ENCODE measurements at places on chromosomes 1 and 21. TPM values are rescaled to one million over a fixed set of nuclear protein-coding genes. Genes with fewer than 3 reads are reported as not detected.
A peak's percentile ranks its signal among the peaks of the same experiment; 100 is the strongest.

The RNU1-3 gene
- total RNA-seq: 538 TPM

DNA sequence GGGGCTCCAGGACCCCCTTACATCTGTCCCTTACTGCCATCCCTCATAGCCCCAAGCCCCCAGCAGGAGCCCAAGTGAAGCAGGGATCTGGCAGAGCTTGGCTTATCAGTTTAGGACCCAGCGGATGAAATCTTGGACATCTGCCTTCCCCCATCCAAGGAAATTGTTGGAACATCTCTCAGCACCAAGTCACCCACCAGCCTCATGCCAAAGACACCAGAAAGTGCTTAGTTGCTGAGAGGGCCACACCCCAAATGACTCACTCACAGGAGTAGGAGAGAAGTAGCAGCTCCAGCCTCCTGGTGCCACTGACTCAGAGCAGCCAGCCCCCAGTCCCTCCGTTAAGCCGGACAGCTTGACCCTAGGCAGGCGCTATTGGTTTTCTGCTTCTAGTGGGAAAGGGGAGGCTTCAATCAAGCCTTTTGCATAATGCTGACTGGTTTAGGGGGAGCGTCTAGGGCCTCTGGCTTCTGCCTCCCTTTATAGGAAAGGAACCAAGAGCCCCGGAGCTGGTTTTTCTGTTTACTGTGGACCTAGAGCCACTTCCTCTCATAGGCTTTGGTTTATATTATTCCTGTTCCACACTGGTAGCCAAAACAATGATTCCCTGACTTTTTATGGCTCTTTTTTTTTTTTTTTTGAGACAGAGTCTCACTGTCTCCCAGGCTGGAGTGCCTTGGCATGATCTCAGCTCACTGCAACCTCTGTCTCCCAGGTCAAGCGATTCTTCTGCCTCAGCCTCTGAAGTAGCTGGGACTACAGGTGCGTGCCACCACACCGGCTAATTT, 114.2 kb upstream of the IPO9 start:
- no peak for DNase-seq
- H3K27me3 ChIP-seq: no peaks in the 10 kb centered on the region
- H3K36me3 ChIP-seq: no peaks in the 10 kb centered on the region
- H3K4me3 ChIP-seq: no peak overlapping the region
- no peaks in the 10 kb centered on the region for H3K4me1 ChIP-seq
- peak overlapping the region; percentile 44 for H3K27ac ChIP-seq

- H3K27me3 ChIP-seq: no peaks in the 10 kb centered on the region
- no peak overlapping the region for H3K4me3 ChIP-seq
- no peaks in the 10 kb centered on the region for H3K4me1 ChIP-seq
- no peak overlapping the region for H3K27ac ChIP-seq
- DNase-seq: no peak
- H3K36me3 ChIP-seq: no peaks in the 10 kb centered on the region
Measured at GRCh38 chr1:232380131-232380530, 249.8 kb downstream of the SIPA1L2 start.

- peak; percentile 84 for DNase-seq
- H3K4me3 ChIP-seq: no peak overlapping the region
- H3K27me3 ChIP-seq: no peaks in the 10 kb centered on the region
Measured at GRCh38 chr1:111222308-111223125, 5.0 kb upstream of the CHI3L2 start.

- peak overlapping the region; percentile 31 for H3K4me3 ChIP-seq
- H3K4me1 ChIP-seq: no peaks in the 10 kb centered on the region
- no peaks in the 10 kb centered on the region for H3K36me3 ChIP-seq
Measured at GRCh38 chr1:31715087-31715872, 11.5 kb upstream of the COL16A1 start.

- no peaks in the 10 kb centered on the region for H3K36me3 ChIP-seq
- H3K27me3 ChIP-seq: no peaks in the 10 kb centered on the region
- H3K4me3 ChIP-seq: no peak overlapping the region
- H3K4me1 ChIP-seq: no peaks in the 10 kb centered on the region
- DNase-seq: no peak
- no peak overlapping the region for H3K27ac ChIP-seq
Measured at GRCh38 chr1:15077384-15077783, 76.2 kb upstream of the TMEM51 start.

DNA sequence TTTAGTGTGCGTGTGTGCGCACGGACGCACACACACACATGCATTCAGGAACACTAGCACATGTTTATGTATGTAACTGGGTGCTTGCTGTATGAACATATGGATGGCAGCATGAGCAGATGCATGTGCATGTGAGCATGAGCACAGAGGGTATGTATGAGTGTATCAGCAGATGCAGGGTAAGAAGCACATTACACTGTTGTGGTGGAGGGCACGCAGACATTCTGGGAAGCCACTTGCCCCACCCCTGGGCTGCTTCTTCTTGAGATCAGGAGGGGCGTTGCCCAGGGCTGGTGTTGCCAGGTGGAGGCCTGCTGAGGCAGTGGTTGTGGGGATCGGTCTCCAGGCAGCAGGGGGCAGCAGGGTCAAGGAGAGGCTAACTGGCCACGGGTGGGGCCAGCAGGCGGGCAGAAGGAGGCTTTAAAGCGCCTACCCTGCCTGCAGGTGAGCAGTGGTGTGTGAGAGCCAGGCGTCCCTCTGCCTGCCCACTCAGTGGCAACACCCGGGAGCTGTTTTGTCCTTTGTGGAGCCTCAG, 3.9 kb upstream of the P3R3URF start:
- no peak overlapping the region for H3K27ac ChIP-seq
- DNase-seq: peak; percentile 44
- no peaks in the 10 kb centered on the region for H3K27me3 ChIP-seq

The GBP3 gene
- total RNA-seq: 4.3 TPM

Measured in right lobe of liver (tissue), 6 donors.